ENCODE measurements at places on chromosomes 1 and 21.

DNA sequence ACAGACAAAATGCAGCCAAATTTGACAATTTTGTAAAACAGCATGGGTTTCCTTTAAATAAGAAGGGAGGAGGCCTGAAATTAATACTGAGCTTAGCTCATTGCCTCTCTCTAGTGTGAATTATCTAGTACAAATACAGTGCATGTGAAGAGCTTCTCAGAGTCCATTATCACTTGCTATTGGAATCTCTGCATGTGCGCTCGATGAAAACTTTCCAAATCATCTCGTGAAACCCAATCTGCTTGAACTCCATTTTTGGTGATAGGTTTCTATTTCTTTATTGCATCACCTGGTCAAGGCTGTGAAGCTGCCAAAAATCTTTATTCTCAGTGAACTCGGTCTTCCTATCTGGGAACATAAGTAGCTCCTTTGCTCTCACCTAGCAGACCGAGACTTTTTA is 49.5 kb upstream of the LYPLAL1 start:
- DNase-seq: no peak

GRCh38 chr1:92404661-92405060 is 82.1 kb downstream of the GFI1 start:
- no peak for DNase-seq

- no peak for DNase-seq
Measured at GRCh38 chr1:227942021-227942715, 5.6 kb downstream of the WNT9A start.

DNA sequence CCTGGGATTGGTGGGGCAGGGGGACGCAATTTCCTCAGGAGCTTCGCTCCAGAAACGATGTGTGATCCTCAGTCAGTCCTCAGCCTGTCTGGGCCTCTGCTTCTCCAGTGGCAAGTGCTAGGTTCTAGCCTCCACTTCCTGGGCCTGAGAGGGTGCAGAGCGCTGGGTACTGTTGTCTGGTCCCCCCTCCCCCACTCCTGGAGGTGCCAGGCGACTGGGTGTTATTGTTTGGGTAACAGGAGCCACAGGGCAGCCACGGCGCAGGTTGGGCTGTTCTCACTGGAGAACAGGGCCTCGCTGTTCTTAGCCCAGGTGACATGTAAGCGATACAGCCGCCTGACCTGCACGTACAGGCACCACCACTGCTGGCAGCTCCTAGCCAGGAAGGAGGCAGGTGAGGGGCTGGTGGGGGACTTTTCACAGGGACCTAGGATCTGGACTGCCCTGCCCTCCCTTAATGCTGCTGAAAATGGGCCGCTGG is 2.1 kb downstream of the RPS6KA1 start:
- DNase-seq: peak; percentile 48
